ENCODE measurements at places on chromosomes 7 and 10.

- DNase-seq = peak; percentile 55
These were observed 1.5 kb upstream of the C10orf95 start for GRCh38 chr10:102452672-102453340.

DNA sequence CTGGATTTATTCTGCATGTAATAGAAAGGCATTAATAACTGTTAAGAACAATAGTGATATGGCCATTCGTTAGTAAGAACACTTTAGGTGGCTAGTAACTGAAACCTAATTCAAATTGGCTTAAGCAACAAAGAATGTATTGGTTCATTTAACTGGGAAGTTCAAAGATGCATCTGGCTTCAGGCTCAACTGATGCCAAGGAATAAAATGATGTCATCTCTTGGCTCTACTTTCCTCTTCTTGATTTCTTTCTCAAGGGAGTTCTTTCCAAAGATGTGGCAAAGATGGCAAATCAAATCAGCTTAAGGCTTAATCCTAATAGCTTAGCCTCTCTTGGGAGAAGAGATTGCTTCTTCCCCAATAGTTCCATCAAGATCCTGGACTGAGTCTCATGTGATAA, 51.6 kb downstream of the PIK3CG start:
- DNase-seq = no peak

- DNase-seq = no peak
These were observed 64.8 kb downstream of the CALD1 start for GRCh38 chr7:134844200-134844599.

DNA sequence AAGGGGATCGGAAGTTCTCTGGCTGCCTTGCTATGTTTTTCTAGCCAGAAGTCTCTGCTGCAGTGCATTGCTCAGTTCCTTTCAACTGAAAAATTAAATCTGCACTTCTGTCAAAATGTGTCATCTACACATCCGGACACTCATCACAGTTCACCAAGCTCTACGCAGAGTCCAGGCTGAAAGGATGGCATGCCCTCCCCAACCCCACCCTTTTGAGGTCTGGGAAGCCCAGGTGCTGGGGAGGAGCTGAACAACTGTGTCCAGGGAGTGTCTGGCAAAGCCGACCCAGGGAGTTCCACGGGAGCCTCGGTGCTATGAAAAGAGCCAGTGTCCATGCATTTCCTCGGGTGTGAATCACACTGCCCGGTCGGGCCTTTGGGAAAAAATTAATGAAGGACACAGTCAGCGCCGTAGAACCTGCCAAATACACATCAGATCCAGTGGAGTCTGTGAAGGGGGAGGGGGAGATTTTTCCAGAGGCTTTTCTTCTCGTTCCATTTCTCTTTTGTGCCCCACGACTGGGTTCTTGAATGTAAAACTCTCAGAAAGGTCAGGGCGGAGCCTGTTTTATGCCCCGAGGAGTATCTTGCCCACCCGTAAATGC, 757 bp upstream of the PALS2 start:
- peak; percentile 42 for DNase-seq

- DNase-seq = no peak
These were observed 89.0 kb upstream of the FGFR2 start for GRCh38 chr10:121687095-121687813.

GRCh38 chr7:5284304-5285281, 1.9 kb downstream of the SLC29A4 start:
- DNase-seq = peak; percentile 19

DNA sequence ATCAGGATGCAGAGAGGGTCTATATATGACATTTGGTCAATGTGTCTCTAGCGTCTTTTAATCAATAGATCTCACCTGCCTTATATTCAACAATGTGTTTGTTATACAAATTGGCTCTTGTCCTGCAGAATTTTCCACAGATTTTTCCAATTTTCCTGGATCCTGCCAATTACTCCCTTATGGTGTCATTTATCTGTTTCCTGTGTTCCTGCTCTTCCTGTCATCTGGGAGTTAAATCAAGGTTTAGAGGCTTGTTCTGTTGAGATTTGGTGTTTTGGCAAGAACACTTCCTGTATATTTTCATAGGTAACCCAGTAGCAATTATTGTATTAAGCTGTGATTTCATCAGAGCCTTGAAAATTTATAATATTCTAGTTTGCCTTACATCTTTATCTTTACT, 8.8 kb upstream of the C10orf71 start:
- no peak for DNase-seq

DNA sequence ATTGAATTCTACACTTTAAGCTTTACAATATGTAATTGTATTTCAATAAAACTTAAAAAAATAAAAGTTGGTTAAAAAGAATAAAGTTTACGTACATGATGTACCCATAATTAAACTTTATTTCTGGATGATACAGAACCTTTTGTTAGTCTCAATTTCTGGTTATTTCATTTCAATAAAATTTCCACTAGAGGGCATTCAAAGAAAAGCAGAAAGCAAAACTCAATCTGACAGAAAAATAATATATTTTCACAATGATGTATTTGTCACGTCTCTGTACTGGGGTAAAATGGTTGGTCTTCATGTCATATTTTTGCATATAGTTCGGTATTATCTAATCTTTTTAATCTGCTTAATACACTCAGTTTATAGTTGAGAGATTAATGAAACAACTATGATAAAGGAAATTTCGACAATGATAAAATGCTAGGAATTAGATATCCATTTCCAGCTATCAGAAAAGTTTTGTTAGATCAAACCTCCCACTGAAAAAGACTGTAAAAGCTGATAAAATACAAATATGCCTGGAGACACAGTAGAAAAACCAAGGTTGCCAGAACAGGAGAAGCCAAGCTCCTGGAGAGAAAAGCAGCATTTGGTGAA, 27.4 kb downstream of the ASZ1 start:
- peak; percentile 6 for DNase-seq
